GM23338 (cell line): ENCODE measurements at places on chromosomes 12 and 14. TPM values are rescaled to one million over a fixed set of nuclear protein-coding genes. Genes with fewer than 3 reads are reported as not detected.

- H3K4me3 ChIP-seq, result no peak overlapping the region
- no peaks in the 10 kb centered on the region for H3K27me3 ChIP-seq
- no peaks in the 10 kb centered on the region for H3K36me3 ChIP-seq
- DNase-seq, result no peak
- H3K27ac ChIP-seq, result no peak overlapping the region
These were observed 70.4 kb downstream of the CHGA start for GRCh38 chr14:92993302-92993701.

- H3K4me3 ChIP-seq, result no peak overlapping the region
- H3K4me1 ChIP-seq, result no peaks in the 10 kb centered on the region
- no peak for DNase-seq
- H3K36me3 ChIP-seq, result no peaks in the 10 kb centered on the region
- no peak overlapping the region for H3K27ac ChIP-seq
- H3K27me3 ChIP-seq, result no peaks in the 10 kb centered on the region
These were observed 122.2 kb upstream of the CCDC175 start for GRCh38 chr14:59698793-59699192.

- H3K4me3 ChIP-seq, result no peak overlapping the region
- no peaks in the 10 kb centered on the region for H3K36me3 ChIP-seq
- peak overlapping the region; percentile 81 for H3K27ac ChIP-seq
- H3K27me3 ChIP-seq, result no peaks in the 10 kb centered on the region
- DNase-seq, result peak; percentile 61
These were observed 10.2 kb downstream of the STX2 start for GRCh38 chr12:130828895-130829294.

DNA sequence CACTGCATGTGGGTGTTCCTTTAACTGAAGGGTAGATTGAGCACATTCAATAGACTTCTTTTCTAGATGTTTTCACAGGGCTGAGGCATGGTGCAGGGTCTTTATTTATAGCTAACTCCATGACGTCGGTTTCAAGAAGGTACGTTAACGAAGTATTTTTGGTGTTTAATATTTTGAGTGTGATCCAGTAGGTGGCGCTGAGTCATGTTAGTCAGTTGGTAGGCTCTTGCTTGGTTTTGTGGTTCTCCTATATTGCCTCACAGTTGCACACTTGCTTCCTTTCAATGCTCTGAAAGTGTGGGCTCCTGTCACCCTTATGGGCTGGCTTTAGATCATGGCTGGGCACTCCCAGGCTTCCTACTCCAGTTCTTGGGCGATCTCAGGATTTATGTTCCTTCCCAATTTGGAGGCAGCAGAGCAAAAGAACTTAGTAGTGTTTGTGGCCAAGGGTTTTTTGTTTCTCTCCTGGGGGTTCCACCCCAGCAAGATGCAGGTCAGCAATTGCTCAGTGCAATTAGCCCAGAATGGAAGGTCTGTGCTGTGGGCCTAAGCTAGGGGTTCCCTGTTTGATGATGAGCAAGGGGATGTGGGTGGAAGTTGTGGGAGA lies 471.6 kb upstream of the FOXG1 start:
- H3K36me3 ChIP-seq, result no peaks in the 10 kb centered on the region
- H3K27ac ChIP-seq, result no peak overlapping the region
- no peak overlapping the region for H3K4me3 ChIP-seq
- peak; percentile 70 for DNase-seq
- no peaks in the 10 kb centered on the region for H3K4me1 ChIP-seq

DNA sequence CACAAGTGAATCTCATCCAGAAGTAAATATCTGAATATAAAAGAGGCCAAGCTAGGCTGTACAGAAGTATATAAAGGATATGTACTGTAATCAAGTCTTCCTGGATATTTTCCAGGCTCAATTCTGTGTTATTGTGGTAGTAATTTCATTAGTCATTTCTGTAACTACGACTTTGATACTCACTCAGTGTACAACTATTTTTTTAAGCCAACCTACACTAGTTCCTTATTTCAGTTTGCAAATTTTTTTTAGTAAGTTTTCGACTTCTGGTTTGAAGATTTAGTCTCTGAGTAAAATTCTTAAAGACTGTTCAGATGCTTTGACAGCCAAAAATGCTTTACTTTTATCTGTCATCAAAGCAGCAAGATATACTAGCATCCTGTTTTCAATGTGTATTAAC lies 130.8 kb downstream of the CAPZA3 start:
- no peak for DNase-seq
- H3K4me1 ChIP-seq, result peaks cover 8% of the 10 kb centered on the region
- no peak overlapping the region for H3K4me3 ChIP-seq
- H3K36me3 ChIP-seq, result no peaks in the 10 kb centered on the region

Gene C1RL
- 7.3 and 9.1 TPM in 2 replicates for polyA plus RNA-seq

Gene TPH2
- 0.54 and 0.94 TPM in 2 replicates for polyA plus RNA-seq

DNA sequence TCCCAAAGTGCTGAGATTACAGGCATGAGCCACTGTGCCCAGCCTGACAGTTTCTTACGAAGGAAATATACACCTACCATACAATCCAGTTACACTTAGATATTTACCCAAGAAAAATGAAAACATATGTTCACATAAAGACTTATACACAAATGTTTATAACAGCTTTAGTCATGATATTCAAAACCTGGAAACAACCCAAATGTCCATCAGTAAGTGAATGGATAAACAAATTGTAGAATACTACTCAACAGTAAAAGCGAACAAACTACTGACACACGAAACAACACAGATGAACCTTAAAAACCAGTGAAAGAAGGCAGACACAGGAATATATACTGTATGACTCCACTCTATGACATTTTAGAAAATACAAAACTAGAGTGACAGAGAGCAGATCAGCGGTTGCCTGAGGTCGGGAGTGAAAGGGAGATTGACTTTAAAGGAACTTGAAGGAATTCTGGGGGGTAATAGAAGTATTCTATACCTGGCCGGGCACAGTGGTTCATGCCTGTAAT lies 83.6 kb downstream of the SPRING1 start:
- no peak overlapping the region for H3K27ac ChIP-seq
- no peak overlapping the region for H3K4me3 ChIP-seq
- H3K36me3 ChIP-seq, result no peaks in the 10 kb centered on the region
- no peaks in the 10 kb centered on the region; the same call in 1 of the 2 replicates for H3K4me1 ChIP-seq
- no peak for DNase-seq

DNA sequence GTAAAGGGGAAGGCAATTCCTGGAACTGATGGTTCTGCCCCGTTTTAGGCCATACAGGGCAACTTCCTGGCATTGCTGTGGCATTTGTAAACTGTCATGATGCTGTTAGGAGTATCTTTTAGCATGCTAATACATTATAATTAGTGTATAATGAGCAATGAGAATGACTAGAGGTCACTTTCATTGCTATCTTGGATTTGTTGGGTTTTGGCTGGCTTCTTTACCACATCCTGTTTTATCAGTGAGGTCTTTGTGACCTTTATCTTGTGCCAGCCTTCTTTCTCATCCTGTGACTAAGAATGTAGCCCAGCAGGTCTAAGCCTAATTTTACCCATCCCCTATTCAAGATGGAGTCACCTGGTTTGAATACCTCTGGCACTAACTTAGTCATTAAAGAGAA lies 51.2 kb downstream of the TESPA1 start:
- H3K4me1 ChIP-seq, result no peaks in the 10 kb centered on the region
- H3K36me3 ChIP-seq, result no peaks in the 10 kb centered on the region; the same call in 1 of the 2 replicates
- no peak overlapping the region for H3K27ac ChIP-seq
- no peaks in the 10 kb centered on the region for H3K27me3 ChIP-seq

- no peaks in the 10 kb centered on the region for H3K36me3 ChIP-seq
- H3K27ac ChIP-seq, result no peak overlapping the region
- DNase-seq, result peak; percentile 64
These were observed 1482.5 kb upstream of the TMEM132C start for GRCh38 chr12:126784328-126784921.

Gene AKAP5
- 1.0 and 1.2 TPM in 2 replicates for polyA plus RNA-seq

Gene RFX4
- polyA plus RNA-seq, result 0.23 and 0.49 TPM in 2 replicates

Gene ART4
- polyA plus RNA-seq, result 0.07 and 0.08 TPM in 2 replicates

DNA sequence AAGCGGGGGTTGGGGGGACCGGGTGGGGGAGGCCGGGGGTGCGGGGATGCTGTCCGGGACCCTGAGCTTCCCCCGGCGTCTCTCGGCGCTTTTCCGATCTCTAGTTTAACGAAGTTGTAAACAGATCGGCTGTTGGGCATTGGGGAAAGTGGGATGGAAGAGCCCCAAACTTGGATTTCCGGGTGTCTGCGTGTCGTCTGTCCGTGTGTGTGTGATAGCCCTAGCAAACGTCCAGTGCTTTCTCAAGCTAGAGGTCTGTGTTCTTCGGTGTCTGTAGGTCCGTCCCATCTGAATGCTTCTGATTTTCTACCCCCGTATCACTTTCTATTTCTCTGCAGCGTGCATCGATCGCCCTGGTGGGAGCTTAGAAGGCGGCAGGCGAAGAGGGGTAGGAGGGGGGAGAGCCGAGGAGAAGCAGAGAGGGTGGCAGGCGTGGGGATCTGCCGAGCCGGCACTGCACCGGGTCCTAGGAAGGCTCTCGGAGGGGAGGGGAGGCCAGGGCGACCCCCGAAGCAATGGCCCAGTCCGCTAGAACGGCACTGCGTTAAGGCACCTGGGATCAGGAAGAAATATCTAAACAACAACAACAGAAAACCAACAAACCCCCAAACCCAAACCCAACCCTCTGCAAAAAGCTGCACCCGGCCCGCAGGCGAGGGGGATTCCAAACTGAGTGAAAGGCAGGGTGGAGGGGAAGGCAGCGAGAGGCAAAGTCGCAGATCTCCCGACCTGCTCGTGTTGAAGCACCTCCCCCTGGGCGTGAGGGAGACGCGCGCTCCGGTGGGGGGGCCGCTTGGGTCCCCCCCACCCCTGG lies 1.0 kb downstream of the KCNA1 start:
- H3K4me1 ChIP-seq, result no peaks in the 10 kb centered on the region; the same call in 1 of the 2 replicates
- no peaks in the 10 kb centered on the region for H3K36me3 ChIP-seq
- peak; percentile 39 for DNase-seq
- H3K27ac ChIP-seq, result no peak overlapping the region

Gene EAPP
- polyA plus RNA-seq, result 53.6 and 64.0 TPM in 2 replicates

DNA sequence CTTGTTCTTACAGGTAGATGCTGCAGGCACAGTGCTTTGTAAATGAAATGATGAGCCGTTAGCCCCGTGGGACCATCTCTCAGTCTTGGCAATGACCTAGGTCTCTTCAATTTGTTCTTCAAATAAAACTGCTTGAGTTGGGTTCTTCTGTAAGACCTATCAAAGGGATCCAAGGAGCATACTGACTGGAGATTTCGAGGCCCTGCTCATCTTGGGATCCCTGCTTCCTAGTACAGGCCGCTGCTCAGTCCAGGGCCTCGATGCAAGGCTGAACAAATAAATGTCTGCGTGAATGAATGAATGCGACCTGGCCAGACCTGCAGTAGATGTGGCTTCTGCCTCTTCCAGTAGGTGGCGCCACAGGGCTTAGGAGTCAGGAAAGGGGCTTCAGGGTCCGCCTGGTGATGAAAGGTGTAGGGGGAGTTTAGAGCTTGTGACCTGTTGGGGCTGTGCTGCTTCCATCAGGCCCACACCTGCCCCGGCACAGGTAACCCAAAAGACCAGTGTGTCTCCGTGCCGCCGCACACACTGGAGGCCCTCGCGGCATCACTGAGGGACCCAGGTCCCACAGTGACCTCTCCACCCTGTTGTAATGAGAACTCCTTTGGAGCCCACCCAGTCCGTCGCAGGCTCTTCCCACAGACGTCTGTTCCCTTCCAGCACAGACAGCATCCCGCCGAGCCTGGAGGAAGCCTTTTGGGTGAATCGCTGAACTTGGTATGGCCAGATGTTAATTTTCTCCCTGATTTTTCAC lies 4.4 kb downstream of the CACNA1C start:
- peak; percentile 97 for DNase-seq
- H3K4me1 ChIP-seq, result peaks cover 19% of the 10 kb centered on the region
- peaks cover 42% of the 10 kb centered on the region for H3K27me3 ChIP-seq
- H3K27ac ChIP-seq, result no peak overlapping the region
- H3K36me3 ChIP-seq, result no peaks in the 10 kb centered on the region; the same call in 1 of the 2 replicates

Gene RNF212B
- polyA plus RNA-seq, result 0.68 TPM in 1 of 2 replicates, not detected in the other

DNA sequence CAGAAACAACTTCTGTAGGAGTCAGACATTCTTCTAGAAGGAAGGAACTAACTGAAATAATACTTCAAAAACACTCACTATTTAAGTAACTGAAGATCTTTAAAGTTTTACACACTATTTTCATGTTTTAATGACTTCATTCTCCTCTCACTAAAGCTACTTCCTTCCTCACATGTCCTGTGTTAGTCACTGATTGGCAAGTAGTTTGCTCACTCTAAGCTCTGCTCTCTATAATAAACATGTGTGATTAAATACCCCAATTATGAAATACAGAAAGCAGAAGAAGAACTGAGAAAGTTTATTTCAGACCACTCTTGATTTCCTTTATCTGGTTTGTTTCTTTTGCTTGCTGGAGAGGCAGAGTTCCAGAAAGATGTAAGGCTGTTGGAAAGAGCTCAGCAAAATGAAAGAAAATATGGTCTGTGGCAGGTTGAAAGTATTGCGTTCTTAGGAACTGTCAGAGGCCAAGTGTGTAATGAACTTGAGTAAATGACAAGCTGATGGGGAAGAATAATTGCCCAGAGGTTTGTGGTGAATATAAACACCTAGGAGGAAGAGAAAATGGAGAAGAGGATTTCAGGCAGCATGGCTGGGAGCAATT lies 522.0 kb upstream of the SEL1L start:
- DNase-seq, result no peak
- peaks cover 4% of the 10 kb centered on the region; the same call in 1 of the 2 replicates for H3K4me1 ChIP-seq
- H3K27ac ChIP-seq, result no peak overlapping the region
- no peaks in the 10 kb centered on the region for H3K36me3 ChIP-seq

Gene EPYC
- polyA plus RNA-seq, result not detected in 2 replicates

- DNase-seq, result no peak
- no peaks in the 10 kb centered on the region; the same call in 1 of the 2 replicates for H3K36me3 ChIP-seq
- no peak overlapping the region for H3K27ac ChIP-seq
- no peaks in the 10 kb centered on the region for H3K4me1 ChIP-seq
These were observed 31.4 kb downstream of the PSMC1 start for GRCh38 chr14:90287791-90288190.

- H3K27ac ChIP-seq, result 0 out of 2 replicates have a peak overlapping the region, but pooled peaks have one; percentile 50
- H3K27me3 ChIP-seq, result no peaks in the 10 kb centered on the region
- H3K4me3 ChIP-seq, result no peak overlapping the region
- H3K4me1 ChIP-seq, result no peaks in the 10 kb centered on the region
These were observed 75.2 kb downstream of the PITPNM2 start for GRCh38 chr12:123075646-123076171.

GRCh38 chr14:94839348-94839747 lies 69.4 kb upstream of the GSC start:
- no peak overlapping the region for H3K4me3 ChIP-seq
- no peaks in the 10 kb centered on the region for H3K36me3 ChIP-seq
- DNase-seq, result no peak

Gene AQP6
- polyA plus RNA-seq, result 0.08 TPM in 1 of 2 replicates, not detected in the other

Gene KRT3
- polyA plus RNA-seq, result not detected in 2 replicates

DNA sequence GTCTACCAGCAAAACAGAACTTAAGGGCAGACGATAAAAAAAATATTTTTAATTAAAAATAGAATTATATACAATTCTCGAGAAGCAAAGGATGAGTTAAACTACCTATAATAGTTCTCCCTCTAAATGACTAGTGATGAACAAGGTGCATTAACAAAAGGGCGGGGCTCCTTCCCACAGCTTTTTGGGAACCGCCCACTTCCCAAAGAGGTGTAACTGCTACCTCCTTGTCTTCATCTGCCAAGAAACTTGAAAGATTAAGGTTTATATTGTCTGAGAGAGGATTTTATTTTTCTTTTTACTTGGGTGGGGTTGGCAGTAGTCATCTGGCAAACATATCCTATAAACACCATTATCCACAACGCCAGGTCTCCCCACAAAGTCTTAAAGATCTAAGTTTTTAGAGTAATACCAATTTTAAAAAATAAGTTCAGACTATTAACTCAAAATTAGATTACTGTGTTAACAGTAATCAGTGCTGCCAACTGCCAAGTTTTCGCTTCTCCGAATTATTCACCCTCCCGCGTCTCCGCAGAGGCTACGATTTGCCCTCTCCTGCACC lies 938 bp downstream of the RALGAPA1 start:
- H3K27me3 ChIP-seq, result no peaks in the 10 kb centered on the region
- peaks cover 9% of the 10 kb centered on the region; the same call in 1 of the 2 replicates for H3K4me1 ChIP-seq
- H3K4me3 ChIP-seq, result peak overlapping the region; percentile 77
- H3K27ac ChIP-seq, result peak overlapping the region; percentile 82
- no peaks in the 10 kb centered on the region for H3K36me3 ChIP-seq

Gene PTGDR
- 0.06 TPM in 1 of 2 replicates, not detected in the other for polyA plus RNA-seq

Gene ANKLE2
- polyA plus RNA-seq, result 25.1 and 27.2 TPM in 2 replicates
